ENCODE measurements at places on chromosomes 12 and 14.

DNA sequence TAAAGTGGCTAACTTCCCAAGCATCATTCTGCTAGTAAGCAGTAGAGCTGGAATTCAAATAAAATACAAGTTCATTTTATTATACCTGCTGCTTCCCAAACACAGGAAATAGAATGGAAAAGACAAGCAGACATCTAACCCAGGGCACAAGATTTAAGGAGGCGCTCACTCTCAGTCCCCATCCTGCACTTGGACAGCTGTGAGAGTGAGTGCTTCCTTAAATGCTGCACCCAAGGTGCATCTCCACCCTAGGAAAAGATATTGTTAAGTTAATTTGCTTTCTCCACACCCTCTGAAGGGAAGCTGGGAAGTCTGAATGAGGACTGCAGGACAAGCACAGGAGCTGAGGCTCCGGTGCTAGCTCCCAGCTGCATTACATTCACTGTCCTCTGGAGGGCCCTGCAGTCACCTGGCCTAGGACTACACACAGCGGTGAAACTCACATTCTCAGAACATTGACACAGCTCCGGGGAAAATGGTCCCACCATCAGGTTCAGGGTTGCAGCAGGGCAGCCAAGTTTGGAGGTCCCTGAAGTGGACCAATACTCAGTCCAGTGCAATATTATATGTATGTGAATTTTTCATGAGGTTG lies 14.2 kb downstream of the HEBP1 start:
- peak; percentile 31 for DNase-seq

- DNase-seq, result no peak
Observed at GRCh38 chr14:71328954-71329353, 421.7 kb downstream of the PCNX1 start.

DNA sequence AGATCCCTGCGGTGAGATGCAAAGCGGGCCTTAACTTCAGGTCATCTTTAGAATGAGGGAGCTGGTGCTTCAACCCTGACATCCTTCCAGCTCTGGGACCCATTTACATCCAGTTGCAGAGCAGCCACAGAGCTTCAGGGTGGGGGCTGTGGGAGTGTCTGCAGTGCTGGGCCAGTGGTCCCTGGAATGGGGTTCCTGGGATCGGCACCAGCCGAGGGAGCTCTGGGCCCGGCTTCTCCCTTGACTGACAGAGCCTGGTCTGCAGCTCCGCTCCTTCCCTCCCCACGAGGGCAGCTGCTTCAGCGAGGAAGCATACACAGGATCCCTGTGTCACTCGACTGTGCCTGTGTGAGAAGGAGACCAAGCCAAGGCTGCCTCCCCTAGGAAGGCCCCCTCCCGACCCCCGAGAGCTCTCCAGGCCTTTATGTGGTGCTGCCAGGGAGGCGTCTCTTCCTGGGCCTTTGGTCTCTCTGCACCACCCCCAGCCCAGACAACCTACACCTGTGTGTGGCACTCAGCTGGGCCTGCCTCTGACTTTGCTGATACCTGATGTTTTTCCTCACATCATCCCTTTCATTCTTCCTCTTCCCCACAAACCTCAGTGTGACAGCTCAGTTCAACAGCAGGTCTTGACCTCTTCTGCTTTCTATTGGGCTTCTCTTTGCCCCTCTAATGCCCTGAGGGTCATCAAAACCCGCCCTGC lies 48.1 kb upstream of the RIN3 start:
- DNase-seq, result no peak

DNA sequence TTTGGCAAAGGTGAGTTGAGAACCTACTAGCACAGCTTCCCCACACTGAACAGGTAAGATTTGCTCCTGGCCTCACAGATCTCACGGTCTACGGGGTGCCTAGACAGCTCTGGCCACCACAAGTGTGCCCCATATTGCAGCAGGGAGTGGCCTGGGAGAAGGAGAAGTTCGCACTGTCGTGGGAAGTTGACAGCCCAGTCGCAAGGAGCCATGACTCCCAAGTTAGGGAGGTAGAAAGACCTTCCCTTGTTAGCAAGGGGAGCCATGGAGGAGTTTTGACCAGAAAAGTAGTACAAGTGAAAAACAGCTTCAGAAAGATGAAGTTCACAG lies 316.3 kb downstream of the BCL11B start:
- no peak for DNase-seq

GRCh38 chr12:1890810-1891209 lies 27.6 kb downstream of the CACNA2D4 start:
- no peak for DNase-seq

- no peak for DNase-seq
Observed at GRCh38 chr14:23102801-23103200, 2.0 kb downstream of the CIROP start.

GRCh38 chr12:951176-951575 lies 1.7 kb upstream of the RAD52 start:
- DNase-seq, result no peak

DNA sequence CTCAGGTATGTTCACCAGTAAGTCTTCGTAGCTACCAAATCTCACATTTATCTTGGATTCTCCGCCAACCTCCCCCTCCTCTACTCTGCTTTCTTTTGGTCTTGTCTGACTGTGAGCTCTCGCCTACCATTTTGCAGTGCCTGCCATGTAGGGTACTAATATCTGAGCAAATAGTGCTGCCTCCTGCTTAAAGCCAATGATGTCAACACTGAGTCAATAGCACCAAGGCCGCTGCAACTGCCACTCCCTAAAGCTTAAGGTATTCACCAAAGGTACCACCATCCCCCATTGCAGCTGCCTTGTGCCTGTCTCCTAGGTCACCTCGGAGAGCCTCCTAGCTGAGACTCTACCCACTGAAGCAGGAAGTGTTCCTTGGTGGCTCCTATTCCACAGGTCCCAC lies 114.8 kb upstream of the FUT8 start:
- no peak for DNase-seq

DNA sequence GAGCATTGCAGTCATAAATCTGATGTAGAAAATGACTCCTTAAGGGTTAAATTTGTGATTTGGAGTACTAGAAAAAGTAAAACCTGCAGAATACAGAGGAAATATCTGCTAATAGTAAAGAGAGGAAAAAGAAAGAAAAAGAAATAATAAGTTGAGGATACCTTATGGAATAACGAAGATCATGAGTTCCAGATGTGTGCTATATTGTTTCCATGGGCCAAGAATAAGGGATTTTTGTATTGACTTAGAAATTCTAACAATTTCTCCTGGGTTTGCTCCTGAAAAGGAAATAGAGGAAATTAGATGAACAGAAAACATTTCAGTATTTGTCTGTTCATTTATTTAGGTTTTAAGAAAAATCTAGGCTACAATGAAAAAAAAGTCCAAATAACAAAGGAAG lies 115.3 kb downstream of the ALG10B start:
- DNase-seq, result no peak

DNA sequence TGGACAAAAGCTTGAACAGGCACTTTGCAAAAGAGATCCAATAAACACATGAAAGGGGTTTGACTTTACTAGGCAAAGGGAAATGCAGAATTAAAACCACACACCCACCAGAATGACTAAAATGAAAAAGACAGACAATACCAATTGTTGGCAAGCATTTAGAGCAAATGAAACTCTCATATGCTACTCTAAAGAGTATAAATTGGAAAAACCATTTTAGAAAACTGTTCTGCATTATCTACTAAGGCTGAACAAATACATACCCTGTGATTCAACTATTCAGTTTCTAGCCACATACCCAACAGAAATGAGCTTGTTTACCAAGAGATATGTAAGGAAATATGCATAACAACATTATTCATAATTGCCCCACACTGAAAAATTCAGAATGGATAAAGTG lies 8.5 kb upstream of the IL22 start:
- DNase-seq, result no peak

GRCh38 chr12:124631681-124632256 lies 64.4 kb upstream of the NCOR2 start:
- DNase-seq, result no peak

DNA sequence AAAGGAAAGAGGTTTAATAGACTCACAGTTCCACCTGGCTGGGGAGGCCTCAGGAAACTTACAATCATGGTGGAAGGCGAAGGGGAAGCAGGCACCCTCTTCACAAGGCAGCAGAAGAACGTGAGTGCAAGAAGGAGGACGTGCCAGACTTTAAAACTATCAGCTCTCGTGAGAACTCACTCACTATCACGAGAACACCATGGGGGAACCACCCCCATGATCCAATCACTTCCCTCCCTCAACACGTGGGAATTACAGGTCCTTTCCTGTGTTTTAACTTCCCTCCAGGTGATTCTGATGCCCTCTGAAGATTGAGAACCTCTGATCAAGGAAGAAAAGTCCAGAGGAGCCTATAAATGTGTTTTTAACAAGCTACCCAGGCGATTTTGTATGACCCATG lies 358.7 kb downstream of the MED13L start:
- no peak for DNase-seq

- DNase-seq, result no peak
Observed at GRCh38 chr14:77892381-77892871, 92.5 kb downstream of the ADCK1 start.

DNA sequence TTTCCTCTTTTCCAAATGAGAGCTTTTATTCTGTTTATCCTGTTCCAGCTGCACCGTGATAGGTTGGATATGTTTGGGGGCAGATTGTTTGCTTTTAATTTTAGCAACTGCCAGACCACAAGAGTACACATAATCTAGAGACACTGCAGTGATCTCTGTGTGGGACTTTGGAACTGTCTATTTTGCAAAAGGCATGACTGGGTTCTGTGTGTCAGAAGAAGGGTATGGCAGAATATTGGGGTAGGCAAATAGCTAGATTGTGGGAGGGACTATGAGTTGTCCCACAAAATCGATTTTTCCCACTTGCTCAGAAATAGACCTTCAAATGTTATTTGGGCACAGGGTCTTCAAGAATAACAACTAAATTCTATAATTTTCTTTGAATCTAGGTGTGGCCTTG lies 275.9 kb upstream of the KITLG start:
- DNase-seq, result no peak

- DNase-seq, result no peak
Observed at GRCh38 chr14:91385224-91385623, 32.4 kb downstream of the CCDC88C start.

- DNase-seq, result no peak
Observed at GRCh38 chr12:62379026-62379722, 87.5 kb upstream of the MON2 start.

- no peak for DNase-seq
Observed at GRCh38 chr14:35261774-35262173, 30.4 kb upstream of the PSMA6 start.

DNA sequence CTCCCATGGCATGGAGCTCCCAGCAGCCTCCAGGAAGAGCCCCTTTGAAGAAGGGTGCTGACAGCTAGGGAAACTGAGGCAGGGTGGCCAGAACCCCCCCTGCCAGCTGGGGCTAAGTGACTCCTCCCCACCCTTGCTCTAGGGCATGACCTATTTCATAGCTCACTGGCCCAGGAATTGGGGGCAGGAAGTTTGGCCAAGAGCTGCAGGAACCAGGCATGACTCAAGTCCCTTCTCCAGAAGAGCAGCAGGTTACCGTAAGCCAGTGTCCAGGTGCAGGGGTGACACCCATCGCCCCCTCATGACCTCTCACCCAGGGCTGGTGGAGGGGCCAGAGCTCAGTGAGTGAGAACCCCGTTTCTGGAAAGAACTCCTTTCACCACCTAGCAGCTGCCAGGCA lies 1.9 kb downstream of the RASAL1 start:
- DNase-seq, result no peak

DNA sequence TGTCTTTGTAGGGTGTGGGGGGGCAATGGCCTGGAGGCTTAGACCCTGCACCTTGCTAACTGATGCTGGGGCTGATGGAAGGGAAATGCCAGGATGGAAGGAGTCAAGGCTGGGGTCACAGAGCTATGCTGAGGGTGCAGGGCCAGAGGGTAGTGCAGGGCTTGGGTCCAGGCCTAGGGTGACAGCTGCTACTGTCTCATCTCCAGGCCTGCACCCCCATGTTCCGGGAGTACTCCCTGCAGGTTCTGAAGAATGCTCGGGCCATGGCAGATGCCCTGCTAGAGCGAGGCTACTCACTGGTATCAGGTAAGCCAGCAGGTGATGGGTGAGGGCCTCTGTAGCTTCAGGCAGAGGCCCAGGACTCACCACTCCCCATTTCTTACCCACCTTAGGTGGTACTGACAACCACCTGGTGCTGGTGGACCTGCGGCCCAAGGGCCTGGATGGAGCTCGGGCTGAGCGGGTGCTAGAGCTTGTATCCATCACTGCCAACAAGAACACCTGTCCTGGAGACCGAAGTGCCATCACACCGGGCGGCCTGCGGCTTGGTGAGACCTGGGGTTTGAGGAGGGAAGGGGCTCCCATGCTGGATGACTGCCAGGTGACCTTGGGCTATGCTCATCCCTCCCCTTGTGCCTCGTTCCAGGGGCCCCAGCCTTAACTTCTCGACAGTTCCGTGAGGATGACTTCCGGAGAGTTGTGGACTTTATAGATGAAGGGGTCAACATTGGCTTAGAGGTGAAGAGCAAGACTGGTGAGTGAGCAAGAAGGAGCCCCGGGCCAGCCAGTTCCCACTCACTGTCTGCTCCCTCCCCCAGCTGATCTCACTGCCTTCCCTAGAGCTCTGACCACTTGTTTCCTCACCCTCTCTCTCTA lies 4.1 kb downstream of the SHMT2 start:
- no peak for DNase-seq

- peak; percentile 51 for DNase-seq
Observed at GRCh38 chr14:63713764-63714163, 14.1 kb downstream of the SGPP1 start.

- no peak for DNase-seq
Observed at GRCh38 chr12:62525271-62525670, 58.6 kb downstream of the MON2 start.

DNA sequence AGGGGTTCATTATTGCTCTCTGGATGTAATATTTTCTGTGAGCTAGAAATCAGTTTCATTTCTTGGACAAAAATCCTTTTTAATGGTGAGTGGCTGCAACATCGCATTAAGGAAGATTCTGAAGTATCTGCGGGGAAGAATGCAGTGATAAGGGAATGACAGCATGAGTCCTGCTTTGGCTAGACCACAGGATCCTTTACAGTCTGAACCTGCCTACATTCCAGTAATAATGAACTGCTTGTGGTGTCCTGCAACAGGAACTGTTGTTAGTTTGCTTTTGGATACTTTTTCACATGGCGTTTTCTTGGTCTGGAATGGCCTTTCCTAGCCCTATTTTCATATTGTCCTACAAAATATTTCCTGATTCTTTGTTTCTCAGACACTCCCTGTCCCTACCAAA lies 15.7 kb downstream of the MDM2 start:
- peak; percentile 80 for DNase-seq

GRCh38 chr12:20127413-20127812 lies 240.9 kb upstream of the PDE3A start:
- no peak for DNase-seq

DNA sequence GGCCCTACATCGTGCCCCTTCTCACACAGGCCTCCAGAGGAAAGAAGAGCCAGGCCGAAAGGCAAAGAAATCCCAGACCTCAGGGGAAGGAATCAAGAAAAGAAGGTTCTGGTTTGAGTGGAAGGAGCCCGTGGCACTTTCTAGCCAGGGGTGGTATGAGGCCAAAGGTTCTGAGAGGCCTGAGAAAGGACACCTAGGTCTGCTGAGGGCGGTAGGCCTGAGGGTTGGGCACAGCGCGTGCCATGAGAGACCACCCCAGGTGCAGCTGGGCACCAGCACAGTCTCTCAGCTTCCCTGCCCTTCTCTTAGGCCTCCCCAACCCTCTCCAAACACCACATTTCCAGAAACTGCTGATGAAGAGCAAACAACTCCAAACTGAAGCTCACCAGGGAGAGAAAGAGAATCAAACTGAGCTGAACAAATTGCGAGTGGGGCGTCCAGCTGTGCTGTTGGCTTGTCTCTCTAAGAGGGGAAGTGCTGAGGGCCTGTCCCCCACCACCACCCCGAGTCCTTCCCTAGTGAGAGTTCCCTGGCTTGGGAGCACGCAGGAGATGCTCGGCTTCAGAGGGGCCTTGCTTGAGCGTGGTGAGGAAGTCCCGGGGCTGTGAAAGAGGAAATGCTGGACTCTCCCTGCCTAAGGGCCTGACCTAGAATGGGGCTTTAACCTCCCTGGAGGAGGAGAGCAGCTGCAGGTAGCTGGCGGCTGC lies 184.8 kb downstream of the ZFP36L1 start:
- DNase-seq, result no peak
